ENCODE measurements at places on chromosomes 3 and 15.

- no peak for DNase-seq
These were observed 47.1 kb downstream of the TFG start for GRCh38 chr3:100756441-100756840.

GRCh38 chr3:186511245-186511644 lies 32.9 kb downstream of the CRYGS start:
- DNase-seq: no peak

DNA sequence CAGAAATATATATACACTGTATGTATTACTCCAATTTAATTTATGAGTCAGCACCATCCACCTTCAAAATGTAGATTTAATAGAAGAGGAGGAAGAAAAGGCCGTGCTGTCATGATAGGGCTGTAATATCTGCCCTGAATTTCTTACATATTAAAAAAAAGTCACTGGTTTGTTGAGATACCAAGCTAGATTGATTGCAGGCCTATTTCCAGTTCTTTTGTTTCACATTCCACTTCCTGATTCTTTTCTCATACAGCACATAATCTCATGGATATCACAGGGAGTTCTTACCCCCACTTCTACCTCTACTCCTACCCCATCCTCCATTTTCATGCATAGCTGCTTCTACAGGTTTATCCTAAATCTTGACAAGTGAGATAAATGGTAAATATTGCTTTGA lies 290.3 kb downstream of the ZBTB20 start:
- DNase-seq: no peak

- DNase-seq: no peak
These were observed 10.4 kb upstream of the ZNF662 start for GRCh38 chr3:42895580-42895868.

DNA sequence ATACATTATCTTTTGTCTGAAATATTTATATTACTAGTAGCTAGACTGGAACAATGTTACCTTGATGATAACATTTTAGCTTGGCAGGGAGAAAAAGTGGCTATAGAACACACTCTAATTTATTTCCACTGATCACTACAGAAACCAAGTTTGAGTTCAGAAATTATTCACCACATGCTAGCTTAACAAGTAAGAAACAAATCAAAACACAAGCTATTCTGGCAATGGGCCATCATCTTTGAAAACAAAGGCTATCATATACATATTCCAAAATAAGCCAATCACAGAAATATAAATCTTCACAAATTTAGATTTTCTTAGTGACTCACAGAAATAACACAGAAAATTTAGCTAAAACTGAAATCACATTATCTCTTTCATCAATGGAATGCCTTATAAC lies 17.1 kb downstream of the AQR start:
- no peak for DNase-seq

- no peak for DNase-seq
These were observed 34.1 kb downstream of the MASP1 start for GRCh38 chr3:187257471-187257870.

DNA sequence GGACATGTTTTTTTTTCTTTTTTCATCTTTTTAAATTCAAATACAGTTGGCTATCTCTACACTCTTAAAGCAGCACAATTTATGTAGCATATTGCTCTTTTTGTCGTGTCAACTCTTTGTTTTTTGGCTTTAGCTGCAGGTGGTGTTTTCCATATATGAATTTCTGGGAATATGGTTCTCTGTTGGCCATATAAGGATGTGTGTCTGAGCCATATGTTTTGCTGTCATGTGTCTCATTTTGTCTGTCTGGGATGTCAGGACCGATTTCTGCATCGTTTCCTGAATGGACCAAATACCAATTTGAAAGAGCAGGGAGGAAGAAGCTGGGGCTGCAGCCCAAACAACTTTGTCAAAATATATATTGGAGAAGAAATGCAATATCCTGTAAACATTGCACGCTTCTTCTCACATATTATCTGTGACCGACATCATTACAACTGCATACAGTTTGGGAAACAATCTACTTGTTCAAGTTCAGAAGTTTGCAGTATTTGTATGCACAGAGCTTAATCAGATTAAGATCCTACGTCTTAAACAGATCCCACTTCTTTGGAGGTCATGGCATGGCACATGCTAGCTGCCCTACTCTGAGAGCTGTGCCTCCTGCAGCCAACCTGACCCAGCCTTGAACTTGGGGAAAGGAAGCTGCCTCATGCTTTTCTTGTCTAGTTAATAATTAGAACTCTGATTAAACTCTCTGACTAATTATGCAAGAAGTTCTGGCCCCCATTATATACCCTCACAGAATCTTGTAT lies 4.0 kb upstream of the SATB1 start:
- DNase-seq: no peak
